ENCODE measurements at places on chromosomes 7 and 10.

DNA sequence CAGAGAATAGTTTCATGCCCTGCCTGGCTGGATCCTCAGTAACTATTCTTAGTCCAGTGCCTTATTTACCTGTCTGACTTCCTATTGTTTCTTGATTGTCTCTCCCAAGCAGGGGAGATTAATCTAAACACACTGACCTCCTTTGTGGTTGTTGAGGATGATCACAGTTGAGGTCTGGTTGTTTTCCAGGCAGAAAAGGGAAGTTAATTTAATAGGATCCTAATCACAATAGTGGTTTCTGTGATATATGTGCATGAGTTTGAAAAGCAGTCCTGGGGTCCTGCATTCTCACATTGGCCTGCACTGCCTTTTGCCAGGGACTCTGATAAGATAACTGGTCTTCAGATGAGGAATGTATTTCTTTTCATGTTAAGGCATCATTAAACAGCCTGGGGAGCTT is 130.1 kb downstream of the SND1 start:
- DNase-seq: no peak

DNA sequence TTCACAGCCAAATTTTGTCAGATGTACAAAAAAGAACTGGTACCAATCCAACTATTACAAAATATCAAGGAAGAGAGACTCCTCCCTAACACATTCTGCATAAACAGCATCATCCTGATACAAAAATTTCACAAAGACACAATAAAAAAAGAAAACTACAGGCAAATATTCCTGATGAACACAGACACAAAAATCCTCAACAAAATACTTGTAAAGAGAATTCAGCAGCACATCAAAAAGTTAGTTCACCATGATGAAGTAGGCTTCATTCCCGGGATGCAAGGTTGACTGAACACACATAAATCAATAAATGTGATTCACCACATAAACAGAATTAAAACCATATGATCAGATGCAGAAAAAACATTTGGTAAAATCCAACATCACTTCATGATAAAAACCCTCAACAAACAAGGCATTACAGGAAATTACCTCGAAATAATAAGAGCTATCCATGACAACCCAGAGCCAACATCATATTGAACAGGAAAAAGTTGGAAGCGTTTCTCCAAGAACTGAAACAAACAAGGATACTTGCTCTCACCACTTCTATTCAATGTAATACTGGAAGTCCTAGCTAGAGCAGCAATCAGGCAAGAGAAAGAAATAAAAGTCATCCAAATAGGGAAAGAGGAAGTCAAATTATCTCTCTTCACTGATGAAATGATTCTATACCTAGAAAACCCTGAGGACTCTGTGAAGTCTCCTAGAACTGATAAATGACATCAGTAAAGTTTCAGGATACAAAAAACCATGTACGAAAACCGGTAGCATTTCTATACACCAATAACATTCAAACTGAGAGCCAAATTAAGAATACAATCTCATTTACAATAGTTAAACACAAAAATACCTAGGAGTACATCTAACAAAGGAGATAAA is 223.1 kb downstream of the REEP3 start:
- no peak for DNase-seq

DNA sequence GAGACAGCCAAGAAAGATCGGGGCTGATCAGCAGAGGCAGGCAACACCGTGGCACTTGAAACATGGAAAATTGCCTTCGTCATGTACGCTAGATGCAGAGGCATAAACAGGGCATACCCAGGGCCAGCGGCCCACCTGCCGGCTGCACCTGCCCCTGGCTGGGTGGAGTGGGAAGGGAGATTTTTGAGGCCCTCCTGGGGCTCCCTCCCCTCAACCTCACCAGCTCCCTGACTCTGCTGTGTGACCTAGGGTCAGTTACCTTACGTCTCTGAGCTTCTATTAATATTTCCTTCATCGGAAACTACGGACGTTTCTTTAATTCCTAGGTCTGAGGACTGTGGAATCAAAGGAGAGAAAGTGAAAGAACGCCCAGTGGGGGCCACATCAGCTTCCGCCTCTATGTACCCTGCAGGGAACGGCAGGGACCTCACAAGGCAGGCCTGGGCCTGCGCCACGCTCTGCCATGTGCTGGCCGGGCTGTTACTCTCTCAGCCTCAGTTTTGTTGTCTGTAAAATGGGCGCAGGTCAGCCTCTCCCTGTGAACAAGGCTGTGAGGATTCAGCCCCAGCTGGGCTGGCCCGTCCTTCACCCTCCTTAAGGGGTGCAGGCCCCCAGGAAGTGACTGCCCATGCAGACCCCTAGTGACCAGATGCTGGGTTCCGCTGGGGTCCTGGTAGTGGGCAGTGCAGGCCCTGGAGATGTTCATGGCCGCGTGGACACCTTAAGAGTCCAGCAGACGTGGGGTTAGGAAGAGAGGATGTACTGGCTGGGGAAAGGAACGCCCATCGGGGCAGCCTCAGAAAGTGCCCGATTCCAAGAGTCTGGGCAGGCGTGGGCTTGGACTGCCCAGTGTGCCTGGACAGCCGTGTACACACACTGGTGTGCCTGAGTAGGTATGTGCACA is 22.7 kb downstream of the ELFN1 start:
- no peak for DNase-seq

GRCh38 chr10:44862924-44863323 is 48.2 kb upstream of the TMEM72 start:
- DNase-seq: no peak

DNA sequence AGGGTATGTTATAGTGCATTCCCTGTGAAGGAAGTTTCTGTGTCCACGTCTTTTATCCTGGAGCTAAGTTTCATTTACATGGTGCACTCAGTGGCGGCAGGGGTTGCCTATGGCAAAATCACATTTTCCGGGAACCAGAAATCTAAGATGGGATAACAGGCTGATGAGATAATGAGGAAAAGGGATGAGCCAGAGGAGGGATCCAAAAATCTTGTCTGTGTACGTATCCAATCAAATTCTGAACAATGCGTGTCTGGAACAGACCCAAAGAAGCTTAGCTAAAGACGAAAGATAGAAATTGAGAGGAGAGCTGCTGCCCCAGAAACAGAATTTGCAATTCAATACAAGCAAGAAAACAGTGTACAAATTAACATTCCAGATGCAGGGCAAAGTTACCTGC is 16.1 kb downstream of the LANCL2 start:
- DNase-seq: no peak

DNA sequence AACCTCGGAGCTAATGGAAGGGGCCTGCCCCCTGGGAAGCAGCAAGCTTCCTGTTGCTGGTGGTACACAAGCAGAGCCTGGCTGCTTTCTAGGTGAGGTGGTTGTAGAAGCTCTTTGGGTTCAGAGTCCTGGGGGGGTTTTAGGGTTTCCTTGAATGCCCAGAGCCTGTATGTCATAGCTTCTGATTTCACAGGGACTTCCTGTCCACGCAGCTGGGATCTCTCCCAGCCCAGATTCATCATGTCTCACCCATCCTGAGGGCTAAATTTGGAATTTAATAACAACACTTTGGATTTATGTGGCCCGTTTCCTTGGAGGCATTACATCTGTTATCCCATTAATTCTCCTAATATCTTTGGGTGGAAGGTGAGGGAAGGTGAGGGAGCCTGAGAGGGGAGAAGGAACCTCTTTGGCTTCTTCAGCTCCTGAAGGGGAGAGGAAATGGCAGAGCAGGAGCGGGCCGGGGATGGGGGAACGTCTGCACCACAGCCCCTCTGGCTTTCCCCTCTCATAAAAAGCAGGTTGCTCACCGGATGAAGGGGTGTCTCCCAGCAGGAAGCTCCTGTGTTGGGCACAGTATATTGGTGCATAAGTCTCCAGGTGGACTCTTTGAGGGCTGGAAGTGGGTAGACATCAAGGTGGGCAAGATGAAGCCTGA is 19.7 kb downstream of the RPS24 start:
- DNase-seq: no peak

GRCh38 chr7:111424768-111425167 is 137.5 kb downstream of the IMMP2L start:
- no peak for DNase-seq

DNA sequence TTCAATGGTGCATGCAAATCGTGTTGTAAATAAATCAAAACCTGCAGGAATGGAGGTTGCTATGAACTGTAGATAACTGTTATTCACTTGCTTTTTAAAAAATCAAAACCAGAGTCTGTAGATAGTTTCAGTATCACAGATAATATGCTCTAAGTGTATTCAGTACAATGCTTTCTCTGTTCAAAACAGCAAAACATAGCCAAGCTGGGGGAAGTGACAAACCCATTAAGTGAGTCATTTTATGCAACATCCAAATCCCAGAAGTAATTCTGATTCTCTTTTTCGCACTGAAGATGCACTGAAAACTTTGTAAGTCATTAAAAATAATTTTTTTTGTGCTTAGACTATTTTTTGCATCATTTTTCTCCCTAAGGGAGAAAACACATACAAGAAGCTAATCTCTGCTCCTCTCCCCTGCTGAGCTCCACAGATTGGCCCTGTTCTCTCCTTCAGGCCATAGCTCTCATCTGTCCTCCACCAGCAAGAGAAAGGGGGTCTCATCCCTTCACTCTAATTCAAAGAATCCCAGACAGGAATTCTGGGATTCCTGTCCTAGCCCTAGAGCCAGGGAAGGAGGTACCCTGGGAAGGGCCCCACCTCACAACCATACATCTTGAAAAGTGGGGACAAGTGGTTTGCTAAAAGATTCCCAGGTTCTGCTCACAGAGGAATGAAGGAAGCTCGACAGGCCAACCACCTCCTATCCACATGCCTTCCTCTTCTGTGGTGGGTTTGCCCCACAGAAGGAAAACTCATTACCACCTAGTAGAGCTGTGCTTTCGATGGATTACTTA is 4.9 kb downstream of the PRTFDC1 start:
- DNase-seq: no peak

DNA sequence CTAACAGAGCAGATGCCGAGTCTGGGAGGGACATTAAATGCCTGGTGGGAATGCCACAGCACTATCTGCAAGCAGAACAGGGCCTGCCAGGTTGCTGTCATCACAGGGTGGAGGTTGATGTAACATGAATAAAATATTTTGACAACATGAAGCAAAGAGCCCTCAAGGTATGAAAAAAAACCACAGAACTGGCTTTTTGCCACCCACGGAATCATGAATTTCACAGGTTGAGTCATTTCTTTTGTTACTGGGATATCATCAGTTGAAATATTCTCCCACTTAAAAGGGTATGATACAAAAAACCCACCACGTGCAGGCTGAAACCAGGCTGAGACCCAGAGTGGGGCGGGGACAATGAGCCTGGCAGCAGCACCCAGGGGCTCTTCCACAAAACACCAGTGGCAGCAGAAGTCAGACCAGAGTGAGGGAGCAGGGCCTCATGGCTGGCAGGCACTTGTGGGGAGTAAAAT is 220.1 kb downstream of the TNS3 start:
- DNase-seq: no peak

GRCh38 chr7:27670676-27671075 is 8.0 kb upstream of the HIBADH start:
- no peak for DNase-seq

GRCh38 chr10:52463826-52464225 is 149.7 kb downstream of the DKK1 start:
- no peak for DNase-seq

DNA sequence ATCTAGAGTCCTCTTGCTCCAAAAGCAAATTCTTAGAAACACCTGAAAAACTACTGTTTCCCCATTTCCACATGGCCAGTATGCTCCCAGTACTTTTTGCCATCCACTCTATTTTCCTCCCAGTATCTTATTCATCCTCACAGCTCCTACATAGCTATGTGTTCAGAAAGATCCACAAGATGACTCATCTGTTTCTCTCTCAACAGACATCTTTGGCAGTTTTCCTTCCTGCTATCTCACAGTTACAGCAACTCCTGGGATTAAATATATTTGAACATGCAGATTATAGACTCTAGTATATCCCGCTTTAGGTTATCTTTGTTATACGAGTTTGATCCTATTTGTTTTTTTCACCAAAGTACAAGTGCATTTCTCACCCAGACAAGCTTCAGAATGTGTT is 675.6 kb upstream of the POT1 start:
- DNase-seq: no peak

DNA sequence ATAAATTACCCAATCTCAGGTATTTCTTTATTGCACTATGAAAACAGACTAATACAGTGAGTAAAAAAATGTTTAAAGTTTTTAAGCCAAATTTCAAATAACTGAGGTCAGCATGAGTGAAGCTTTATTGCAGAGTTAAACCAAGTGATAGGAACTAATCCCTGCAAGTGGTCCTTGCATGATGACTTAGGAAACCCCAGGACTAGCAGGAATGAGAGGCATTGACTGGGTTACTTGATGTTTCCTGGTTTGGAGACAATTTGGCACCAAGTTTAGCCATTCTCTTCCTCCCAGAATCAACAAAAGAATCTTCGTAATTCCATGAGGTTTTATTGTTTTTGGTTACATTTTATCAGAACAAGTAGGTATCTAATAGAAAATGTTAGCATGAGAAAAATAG is 194.2 kb downstream of the BICC1 start:
- no peak for DNase-seq

DNA sequence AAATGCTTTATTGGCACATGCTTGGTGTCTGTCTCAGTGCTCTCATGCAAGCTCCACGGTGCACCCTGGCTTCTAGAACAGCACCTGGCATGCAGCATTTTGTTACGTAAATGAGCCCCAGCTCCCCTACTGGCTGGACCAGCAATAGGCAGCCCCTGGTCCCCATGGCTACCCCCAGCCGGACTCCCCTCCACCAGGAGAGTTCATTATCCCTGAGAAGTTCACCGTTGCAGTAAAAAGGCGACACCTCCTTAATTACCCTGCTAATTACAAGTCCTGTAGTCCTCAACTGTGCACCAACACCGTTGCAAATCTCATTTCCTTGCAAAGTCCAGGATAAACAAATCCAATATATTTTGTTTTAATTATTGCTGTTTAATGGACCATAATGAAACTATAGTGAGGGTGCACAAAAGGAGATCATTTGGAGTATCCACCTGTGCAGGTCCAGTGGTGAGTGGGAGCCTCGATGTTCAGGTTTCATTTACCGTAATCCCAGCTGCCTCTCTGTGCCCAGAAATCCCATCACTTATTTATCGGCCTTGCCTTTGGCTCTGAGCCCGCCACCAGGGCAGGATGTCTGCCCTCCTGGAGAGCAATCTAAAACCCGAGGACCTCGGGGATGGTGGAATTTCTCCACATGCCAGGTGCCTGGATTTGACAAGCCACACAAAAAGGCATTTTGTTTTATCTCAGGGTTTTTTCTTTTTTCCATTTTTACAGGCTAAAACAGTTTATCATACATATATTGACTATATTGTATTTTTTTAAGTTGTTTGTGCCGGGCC is 12.8 kb upstream of the DRGX start:
- no peak for DNase-seq

DNA sequence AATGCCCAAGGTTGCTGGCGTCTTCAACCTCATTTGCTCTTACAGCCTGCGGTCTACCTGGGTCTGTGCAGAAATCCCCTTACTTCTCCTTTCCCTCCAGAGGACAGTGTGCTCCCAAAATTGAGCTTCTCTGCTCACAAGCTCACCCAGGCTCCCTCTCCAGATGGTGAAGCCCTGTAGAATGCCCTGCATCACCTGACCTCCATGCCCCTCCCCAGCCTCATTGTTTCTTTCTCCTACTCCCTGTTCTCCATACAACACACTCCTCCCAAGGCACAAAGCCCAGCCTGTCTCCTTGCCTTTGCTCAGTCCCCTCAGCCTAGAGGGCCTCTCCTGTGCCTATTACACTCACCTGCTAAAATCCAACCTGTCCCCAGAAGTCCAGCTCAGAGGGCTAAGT is 3.5 kb downstream of the CRHR2 start:
- no peak for DNase-seq

All from iPS DF 6.9 (cell line).